ENCODE measurements at places on chromosomes 13 and 19.

- no peak for DNase-seq
Observed at GRCh38 chr13:20002787-20003186, 44.3 kb downstream of the ZMYM2 start.

DNA sequence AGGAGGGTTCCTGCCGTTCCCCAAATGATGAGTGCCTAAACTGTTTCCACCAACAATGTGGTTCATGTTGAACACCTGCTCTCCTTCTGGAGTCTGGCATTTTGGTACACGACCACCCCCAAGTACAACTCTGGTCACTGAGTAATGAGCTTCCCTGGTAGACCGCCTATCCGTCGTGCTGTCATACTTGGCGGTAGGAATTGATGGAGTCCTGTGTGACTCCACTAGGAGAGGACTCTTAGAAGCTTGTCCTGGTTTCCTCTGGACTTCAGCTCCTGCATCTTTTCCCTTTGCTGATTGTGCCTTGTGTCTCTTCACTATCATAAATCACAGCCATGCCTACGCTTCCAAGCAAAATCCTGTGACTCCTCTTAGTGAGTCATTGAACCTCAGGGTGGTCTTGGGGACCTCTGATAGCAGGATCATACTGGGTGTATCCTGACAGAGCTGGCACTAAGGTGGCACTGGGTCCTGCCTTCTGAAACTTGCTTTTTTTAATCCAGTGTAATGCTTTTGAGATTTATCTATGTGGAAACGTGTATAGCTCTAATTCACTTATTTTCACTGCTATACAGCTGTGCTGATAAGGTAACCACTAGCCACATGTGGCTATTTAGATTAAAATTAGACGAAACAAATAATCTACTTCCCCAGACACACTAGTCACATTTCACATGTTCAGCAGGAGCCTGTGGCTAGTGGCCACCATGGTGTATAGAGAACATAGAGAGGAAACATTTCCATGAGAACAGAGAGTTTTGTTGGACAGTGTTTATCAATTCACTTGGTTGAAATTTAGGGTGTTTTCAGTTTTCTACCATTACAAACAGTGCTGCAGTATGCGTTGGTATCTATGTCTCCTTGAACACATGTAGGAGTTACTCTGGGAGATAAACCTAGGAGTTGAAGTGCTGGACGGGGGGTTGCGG lies 6.1 kb upstream of the ASF1B start:
- no peak for DNase-seq

GRCh38 chr19:55341171-55341588 lies 1.5 kb downstream of the KMT5C start:
- DNase-seq, result peak; percentile 60

- DNase-seq, result no peak
Observed at GRCh38 chr13:100454876-100455275, 133.7 kb downstream of the GGACT start.

DNA sequence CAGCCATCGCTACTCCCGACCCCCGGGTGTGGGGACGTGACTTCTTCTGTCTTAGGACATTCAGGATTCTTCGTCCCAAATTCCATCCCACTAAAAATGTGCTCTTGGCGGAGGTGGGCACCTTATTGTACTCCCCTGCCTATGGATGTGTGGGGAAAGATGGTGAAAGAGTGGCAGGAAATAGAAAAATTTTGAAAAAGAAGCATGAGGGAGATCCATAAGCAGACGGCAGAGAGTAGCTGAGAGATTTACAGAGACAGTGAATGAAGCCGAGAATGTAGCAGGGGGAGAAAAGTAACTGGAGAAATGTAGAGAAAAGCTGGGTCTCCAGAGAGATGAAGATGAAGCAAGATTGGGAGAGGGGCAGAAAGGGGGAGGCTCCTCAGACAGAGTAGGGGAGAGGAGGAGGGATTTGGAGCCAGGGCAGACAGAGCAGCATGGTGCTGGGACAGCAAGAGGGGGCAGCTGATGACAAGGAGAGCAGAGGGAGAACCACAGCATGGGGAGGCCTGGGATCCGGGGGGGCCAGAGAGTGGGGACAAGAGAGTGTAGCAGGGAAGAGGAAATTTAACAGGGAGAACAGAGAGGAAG lies 843 bp downstream of the ZNF610 start:
- no peak for DNase-seq

DNA sequence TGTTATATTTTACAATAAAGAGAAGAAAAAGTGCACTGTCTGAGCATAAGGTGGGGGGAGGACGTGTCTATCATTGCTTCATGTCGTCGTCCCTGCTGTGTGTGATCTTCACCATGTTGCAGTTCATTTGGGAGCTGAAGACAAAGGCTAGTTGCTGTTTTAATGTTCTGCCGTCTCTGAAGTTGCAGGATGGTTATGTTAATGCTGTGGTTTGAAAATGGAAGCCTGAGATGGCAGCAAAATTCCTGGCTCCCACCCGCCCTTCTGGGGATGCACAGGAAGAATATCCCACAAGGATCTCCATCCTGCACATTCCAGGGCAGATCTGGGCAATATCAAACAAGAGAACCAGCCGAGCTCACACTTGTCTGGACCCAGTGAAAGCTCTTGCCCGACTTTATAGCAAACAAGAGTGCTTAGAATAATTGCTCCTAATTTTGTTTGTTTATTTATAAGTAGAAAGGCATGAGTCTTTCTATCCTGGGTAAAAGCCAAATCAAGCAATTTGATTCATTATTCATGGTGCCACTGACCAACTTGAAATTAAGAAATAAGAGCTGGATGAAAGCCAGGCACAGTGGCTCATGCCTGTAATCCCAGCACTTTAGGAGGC lies 110.3 kb upstream of the ABCC4 start:
- DNase-seq, result no peak

DNA sequence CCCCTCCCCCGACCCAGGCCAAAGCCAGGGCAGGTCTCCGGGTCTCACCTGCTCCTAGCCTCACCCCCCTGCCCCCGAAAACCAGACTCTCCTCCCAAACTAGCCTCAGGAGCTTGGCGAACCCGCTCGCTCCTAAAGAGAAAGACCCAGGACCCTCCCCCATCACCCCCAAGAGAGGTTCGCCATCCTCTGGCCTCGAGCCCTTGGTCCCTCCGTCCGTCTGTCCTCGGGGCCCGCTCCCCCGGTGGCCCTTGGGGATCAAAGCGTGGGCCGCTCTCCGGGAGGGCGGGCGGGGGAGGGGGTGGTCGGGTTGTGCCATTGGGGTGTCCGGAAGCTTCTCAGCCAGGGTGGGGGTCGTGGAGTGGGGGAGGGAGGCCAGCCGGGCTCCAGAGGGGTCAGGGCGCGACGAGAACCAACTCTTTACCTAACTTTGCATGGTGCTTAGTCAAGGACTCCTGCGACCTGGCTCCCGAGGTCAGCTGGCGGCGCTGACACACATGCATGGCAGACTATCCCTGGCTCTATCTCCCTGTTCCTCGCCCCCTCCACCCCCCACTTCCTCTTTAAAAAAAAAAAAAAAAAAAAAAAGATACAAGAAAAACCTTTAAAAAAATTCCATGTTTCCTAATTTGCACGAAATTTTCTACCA lies 15.6 kb downstream of the SMIM24 start:
- no peak for DNase-seq

GRCh38 chr13:88257706-88258105 lies 586.5 kb downstream of the SLITRK5 start:
- DNase-seq, result no peak

GRCh38 chr13:75145927-75146326 lies 336.0 kb downstream of the TBC1D4 start:
- no peak for DNase-seq

DNA sequence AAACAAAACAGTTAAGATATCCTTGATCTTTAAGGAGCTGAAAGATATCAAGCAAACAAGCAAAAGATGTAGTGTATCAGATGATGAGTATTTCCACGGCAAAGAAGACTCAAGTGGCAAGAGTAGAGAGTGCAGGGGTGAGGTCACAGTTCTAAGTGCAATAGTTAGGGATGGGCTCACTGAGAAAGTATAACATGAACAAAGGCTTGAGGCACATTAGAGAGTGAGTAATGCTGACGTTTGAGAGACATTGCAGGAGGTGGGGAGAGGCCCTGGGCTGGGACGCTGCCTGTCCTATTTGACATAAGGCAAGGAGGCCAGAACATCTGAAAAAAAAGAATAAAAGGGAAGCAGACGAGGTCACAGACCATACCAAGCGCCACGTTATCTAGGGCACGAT lies 1.4 kb downstream of the DUXA start:
- DNase-seq, result no peak

DNA sequence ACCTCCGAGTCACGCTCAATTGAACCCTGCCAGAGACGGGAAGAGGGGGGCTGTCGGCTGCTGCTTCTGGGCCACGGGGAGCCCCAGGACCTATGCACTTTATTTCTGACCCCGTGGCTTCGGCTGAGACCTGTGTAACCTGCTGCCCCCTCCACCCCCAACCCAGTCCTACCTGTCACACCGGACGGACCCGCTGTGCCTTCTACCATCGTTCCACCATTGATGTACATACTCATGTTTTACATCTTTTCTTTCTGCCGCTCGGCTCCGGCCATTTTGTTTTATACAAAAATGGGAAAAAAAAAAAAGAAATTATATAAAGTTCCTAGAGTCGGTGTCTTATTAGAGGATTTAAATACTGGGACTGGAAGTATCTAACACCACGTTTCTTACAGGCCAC lies 11.7 kb downstream of the TRIP10 start:
- no peak for DNase-seq

DNA sequence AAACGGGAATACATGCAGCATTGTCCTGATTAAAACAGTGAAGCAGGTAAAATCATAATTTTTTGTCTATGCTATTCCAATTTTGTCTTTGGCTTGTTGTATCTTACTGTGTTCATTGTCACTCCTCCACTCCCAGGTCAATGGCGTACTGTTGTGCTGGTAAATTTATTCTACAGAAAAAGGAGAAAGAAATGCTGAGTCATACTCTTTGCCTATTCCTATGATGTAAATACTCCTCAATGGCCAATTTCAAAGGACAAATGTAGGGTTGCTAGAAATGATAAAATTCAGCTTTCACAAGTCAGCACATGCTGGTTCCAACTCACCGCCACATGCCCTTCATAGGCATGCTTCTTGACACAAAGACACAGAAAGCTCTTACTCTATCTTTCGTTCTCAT lies 694.4 kb upstream of the PCDH20 start:
- no peak for DNase-seq

DNA sequence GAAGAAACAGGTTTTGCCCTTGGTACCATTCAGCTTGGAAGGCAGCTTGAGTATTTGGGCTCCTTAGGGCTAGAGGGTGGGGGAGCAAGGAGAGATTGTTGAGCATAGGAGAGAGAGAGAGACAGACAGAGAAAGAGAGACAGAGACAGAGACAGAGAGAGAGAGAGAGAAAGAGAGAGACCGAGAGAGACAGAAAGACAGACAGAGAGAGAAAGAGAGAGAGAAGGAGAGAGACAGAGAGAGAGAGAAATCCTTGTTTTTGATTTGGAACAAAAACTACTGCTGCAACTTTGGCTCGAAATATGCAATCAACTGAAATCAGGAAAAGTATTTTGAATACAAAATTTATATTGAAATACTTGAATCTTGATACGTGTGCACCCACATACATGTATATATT lies 85.8 kb upstream of the ZNF536 start:
- no peak for DNase-seq

- no peak for DNase-seq
Observed at GRCh38 chr19:54152267-54152666, 7.3 kb downstream of the LENG1 start.

DNA sequence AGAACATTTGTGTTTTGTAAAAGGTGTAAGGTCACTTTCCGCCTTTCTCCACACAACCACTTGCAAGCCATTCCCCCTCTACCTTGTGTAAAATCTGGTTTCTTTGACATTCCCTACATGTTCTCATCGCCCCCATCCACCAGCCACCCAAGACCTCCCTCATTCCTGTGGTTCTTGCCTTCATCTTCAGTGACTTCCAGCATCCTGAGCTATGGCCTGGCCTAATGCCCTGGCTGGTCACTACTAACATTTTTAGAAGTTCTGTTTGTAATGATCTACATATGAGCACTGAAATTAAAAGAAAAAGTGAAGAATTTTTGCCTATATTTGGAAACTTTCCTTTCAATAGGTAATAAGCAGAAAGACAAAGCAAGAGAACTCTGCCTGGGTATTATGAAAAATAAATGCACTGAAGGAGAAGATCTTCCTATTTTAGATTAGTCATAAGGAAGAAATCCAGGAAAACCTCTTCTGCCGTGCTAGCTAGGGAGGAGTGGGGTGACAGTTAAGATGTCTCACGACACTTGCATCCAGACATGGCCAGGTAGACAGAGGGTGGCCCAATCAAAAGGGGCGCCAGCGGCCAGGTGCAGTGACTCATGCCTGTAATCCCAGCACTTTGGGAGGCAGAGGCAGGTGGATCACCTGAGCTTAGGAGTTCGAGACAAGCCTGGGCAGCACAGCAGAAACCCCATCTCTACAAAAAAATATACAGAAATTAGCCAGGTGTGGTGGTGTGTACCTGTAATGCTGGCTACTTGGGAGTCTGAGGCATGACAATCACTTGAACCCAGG lies 28.1 kb upstream of the MPHOSPH8 start:
- no peak for DNase-seq

- DNase-seq, result no peak
Observed at GRCh38 chr19:33259539-33259938, 33.9 kb upstream of the SLC7A10 start.

DNA sequence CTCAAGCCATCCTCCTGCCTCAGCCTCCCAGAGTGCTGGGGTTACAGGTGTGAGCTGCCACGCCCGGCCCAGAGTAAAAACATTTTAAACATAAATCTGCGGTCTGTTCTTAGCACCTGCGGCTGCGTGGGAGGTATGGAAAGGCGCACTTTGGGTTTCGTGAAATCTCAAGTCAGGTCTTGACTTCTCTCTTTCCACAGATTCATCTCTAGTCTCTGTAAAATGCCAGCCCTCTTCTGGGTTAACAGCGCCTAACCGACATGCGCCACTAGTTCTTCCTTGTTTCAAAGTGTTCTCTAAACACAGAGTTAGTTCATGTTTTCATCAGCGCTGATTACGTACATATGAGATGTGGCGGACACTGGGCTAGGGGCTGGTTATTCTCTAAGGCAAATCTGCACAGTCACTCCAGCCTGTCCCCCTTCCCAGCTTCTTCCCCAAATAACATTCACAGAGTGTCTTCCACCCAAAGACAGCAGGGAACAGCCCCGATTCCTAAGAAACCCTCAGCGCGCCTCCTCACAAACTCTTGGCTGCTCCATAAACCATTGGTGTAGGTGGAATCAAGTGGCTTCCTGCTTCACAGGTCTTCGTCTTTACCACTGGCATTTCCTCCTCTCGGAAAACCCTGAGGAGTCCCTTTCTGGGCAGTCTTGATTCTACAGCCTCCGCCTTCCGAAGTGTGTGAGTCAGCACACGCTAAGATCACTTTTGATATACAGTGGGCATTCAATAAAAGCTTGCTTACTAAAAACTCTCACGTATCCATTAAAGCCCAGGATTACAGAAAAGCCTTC lies 1.4 kb downstream of the PARP4 start:
- DNase-seq, result peak; percentile 62

Data from stimulated activated CD4-positive, alpha-beta T cell treated with anti-CD3 and anti-CD28 coated beads, Interleukin-12 subunit alpha, Interleukin-12 subunit beta, amount 100 ng/mL, for 48 hours (primary cell).